K562 (cell line): ENCODE measurements at places on chromosomes 2 and 18. TPM values are rescaled to one million over a fixed set of nuclear protein-coding genes. Genes with fewer than 3 reads are reported as not detected.

GRCh38 chr2:171389780-171390179 lies 44.0 kb downstream of the METTL8 start:
- no peak overlapping the region for H3K27ac ChIP-seq
- H3K27me3 ChIP-seq, result no peaks in the 10 kb centered on the region
- no peaks in the 10 kb centered on the region for H3K4me1 ChIP-seq
- DNase-seq, result no peak

- no peaks in the 10 kb centered on the region for H3K27me3 ChIP-seq
- H3K4me1 ChIP-seq, result no peaks in the 10 kb centered on the region
- no peak overlapping the region for H3K4me3 ChIP-seq
These were observed 194.9 kb upstream of the BOD1L2 start for GRCh38 chr18:56952026-56952425.

DNA sequence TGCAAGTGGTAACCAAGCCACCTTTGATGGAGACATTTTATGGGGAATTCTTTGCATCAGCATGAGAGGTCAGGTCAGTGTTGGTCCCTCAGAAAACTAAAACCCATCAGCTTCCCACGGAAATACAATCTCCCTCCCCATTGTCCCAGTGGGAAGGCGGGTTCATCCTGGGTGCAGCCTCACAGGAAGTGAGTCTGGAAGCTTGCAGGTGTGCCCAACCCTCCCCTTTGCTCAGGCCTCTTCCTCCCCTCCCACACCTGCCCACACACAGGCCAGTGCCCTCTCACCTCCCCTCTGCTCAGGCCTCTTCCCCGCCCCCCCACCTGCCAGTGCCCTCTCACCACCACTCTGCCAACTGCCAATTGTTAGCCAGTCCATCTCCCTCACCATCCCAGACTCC lies 166.8 kb upstream of the RAB6C start:
- H3K27ac ChIP-seq, result no peak overlapping the region
- no peak for DNase-seq
- no peaks in the 10 kb centered on the region for H3K4me1 ChIP-seq
- no peaks in the 10 kb centered on the region for H3K36me3 ChIP-seq

SCN7A gene
- total RNA-seq, result 0.04 and 0.07 TPM in 2 replicates

GRCh38 chr2:140257692-140258300 lies 1477.6 kb upstream of the NXPH2 start:
- H3K4me1 ChIP-seq, result no peaks in the 10 kb centered on the region
- no peaks in the 10 kb centered on the region for H3K27me3 ChIP-seq
- no peak overlapping the region for H3K4me3 ChIP-seq
- no peak overlapping the region for H3K27ac ChIP-seq

GRCh38 chr2:232420463-232421188 lies 14.0 kb downstream of the ALPG start:
- H3K27ac ChIP-seq, result no peak overlapping the region
- DNase-seq, result no peak
- H3K36me3 ChIP-seq, result no peaks in the 10 kb centered on the region
- no peaks in the 10 kb centered on the region; the same call in 2 of the 3 replicates for H3K27me3 ChIP-seq

DNA sequence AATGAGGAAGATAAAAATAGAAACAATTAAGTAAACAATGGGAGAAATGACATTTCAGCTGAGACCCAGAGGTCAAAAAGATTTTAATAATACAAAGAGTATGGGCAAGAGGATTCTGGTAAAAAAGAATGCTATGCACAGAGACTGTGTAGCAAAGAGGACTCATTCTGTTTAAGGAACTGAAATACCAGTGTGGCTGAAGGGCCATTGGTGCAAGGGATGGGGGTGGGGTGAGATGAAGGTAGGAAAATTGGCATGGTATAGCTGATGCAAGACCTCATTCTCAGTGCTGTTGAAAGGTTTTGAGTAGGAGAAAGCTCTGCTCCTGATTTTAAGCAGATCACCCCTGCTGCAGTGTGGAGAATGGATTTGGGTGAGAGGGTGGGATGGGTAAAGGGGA lies 10.8 kb downstream of the GALNT1 start:
- no peak for DNase-seq
- no peaks in the 10 kb centered on the region for H3K4me1 ChIP-seq
- no peaks in the 10 kb centered on the region for H3K27me3 ChIP-seq
- no peak overlapping the region for H3K4me3 ChIP-seq

KLHL41 gene
- total RNA-seq, result 0.09 TPM in 1 of 2 replicates, not detected in the other

CELF4 gene
- 0.24 TPM in 1 of 2 replicates, not detected in the other for total RNA-seq

DNA sequence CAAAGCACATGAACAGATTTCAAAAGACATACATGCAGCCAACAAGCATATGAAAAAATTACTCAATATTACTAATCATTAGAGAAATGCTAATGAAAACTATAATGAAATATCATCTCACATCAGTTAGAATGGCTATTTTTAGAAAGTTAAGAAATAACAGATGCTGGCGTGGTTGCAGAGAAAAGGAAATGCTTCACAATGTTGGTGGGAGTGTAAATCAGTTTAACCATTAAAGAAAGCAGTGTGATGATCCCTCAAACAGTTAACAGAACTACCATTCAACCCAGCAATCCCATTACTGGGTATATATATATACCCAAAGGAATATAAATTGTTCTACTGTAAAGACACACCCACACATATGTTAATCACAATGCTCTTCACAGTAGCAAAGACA lies 117.7 kb upstream of the SETBP1 start:
- H3K27ac ChIP-seq, result no peak overlapping the region
- DNase-seq, result no peak
- no peak overlapping the region for H3K4me3 ChIP-seq
- H3K36me3 ChIP-seq, result no peaks in the 10 kb centered on the region

DNA sequence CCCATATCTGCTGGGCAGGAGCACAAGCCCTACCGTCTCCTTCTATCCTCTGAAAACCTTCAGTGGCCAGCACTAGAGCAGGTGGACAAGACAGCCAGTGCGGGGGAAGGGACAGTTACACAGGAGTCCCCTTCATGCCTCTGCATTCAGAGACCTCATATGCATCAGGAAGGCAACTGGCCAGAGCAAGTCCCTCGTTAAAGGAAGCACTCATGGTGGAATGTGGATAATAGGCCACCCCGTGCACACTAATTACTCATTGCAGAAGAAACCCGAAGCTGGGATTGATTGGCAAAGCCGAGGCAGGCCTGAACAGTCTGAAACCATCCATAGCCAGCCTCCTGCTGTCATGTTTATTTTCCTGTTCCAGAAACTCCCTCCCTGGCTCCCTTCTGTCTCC lies 11.2 kb downstream of the KIAA2012 start:
- H3K27me3 ChIP-seq, result peaks cover 4% of the 10 kb centered on the region; the same call in 1 of the 3 replicates
- H3K4me1 ChIP-seq, result no peaks in the 10 kb centered on the region
- H3K36me3 ChIP-seq, result no peaks in the 10 kb centered on the region
- no peak overlapping the region for H3K4me3 ChIP-seq
- DNase-seq, result no peak

FOSL2 gene
- 2.9 and 3.1 TPM in 2 replicates for total RNA-seq
